ENCODE measurements at places on chromosomes 3 and 15.

DNA sequence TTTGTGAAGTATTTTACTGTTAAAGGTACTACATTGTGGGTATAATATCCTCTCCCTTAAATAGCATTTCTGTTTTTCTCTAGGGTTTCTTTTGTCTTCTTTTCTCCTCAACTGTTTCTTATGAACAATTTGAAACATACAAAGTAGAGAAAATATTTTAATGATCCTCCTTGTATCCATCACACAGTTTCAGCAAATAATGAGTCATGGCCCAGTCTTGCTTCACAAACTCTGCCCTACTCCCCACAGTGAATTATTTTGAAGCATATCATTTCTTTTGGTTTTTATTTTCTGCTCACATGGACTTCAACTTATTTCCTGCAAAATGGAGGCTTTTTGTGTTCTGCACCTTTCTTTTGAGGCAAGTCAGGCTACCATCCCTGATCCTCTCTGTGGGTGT lies 6.1 kb upstream of the SCAANT1 start:
- DNase-seq, result no peak

GRCh38 chr3:94961423-94962100 lies 898.7 kb downstream of the NSUN3 start:
- no peak for DNase-seq

DNA sequence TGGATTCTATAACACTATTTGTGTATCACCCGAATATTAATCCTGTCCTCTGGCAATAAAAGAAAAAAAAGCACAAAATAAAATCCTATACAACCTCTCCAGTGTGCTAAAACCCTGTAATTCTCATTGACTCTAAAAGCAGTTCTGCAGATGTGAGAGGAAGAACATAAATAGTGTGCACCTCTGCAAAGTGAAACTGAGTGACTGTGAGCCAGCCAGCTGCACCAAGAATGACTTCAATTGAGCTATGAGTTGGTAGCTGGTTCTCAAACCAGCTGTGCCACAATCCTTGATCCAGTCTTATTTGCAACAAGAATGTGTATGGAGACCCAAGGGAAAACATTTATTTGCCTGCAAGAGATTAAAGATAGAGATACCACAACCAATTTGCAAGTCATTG lies 31.2 kb upstream of the COL8A1 start:
- DNase-seq, result no peak

DNA sequence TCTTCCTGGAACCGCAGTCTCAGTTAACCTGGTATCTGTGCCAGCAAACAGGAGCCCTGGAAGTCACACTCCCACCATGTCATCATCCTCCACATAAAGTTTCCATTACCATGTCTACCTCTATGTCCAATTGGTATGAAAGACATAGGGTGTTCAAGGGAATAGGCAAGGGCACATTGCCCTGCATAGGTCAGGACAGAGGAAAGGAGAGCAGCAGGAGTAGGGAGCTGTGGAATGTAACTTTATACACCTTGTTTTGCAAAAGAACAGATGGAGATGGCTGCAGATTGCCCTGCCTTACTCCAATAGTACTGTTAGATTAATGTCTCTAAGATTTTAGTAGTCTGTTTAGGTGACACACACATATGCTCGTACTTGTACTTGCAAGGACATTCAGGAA lies 1056.4 kb downstream of the NTRK3 start:
- no peak for DNase-seq

DNA sequence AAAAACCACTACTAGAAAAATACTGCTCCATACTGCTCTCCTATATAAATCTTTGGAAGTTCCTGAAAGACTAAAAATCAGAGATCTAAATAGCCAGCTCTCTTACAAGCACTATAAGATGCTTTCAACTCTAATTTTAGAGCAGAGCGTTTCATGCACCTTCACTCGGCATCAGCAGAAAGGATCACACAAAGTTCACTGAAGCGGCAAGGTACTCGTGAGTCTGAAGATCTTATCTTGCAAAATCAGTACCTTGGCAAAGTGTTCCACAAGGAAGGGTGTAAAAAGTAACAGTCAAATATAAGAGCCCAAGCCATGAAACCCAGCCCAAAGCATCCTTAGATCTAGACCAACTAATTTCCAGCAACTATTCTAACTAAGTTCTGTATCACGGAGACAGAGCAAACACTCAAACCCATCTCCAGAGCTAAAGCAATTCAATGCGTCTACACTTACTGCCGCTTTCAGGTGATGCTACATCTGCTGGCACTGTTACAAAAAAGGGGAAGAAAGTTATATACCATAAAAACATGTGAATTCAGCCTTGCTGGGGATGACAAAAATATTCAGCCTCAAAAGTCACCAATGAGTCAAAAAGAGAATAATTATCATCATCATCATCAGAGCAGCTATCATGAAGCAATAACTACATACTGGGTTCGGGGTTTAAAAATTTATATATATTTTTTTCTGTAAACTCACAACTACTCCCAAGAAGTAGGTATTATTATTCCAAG lies 16.3 kb downstream of the VPS39 start:
- DNase-seq, result no peak

GRCh38 chr15:48718646-48719045 lies 73.1 kb upstream of the FBN1 start:
- no peak for DNase-seq

DNA sequence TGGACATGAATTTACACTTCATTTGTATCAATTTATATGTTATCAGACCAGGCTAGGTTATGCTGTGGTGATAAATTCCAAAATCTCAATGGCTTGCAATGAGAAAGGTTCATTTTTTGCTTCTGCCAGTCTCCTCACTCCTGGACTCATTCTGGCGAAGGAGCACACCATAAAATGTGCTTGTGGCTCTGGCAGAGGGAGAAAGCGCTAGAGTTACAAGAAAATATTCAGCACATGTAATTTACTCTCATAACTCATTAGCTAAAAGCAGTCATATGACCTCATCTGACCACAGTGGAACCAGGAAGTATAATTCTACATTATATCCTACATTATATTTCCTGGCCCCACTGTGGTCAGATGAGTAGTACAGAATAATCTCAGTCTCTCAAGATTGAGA lies 193.8 kb downstream of the BCHE start:
- no peak for DNase-seq

DNA sequence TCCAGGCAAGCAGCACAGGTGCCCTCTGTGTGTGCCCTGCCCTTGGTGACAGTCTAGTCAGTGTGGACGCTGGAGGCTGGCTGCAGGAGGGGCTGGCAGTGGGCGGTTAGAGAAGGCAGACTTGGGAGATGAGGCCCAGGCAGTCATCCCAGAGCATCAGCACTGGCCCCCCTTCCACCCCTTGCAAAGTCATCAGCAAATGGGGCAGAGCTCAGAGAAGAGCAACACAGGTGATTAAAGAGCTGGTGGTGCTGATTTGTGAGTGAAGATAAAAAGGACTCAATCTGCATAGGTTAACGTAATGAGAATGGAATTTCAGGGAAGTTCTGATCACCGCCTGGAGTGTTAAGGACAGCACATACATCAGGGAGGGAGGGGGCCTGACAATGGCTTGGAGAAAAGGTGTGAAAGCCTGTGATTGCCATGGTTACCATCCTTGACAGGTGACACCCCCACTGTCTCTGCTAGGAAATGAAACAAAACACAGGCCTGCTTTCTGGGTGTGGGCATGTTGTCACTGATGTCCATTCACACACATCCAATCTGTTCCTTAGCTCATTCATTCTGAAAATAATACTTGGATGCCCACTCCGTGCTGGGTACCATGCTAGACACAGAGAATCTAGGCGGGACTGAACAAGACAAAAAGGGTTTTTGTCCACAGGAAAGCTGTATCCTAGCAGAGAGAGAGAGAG lies 269.6 kb upstream of the ST8SIA2 start:
- DNase-seq, result no peak
